ENCODE measurements at places on chromosomes 12 and 14. TPM values are rescaled to one million over a fixed set of nuclear protein-coding genes. Genes with fewer than 3 reads are reported as not detected.

SERPINA1 gene
- 1.1 TPM for total RNA-seq

PTGER2 gene
- total RNA-seq = 3.8 TPM

FGF6 gene
- total RNA-seq = not detected

P2RX2 gene
- not detected for total RNA-seq

KRT2 gene
- 0.03 TPM for total RNA-seq

CCDC59 gene
- total RNA-seq = 68.6 TPM

LRRK2 gene
- 1.5 TPM for total RNA-seq

CCDC38 gene
- total RNA-seq = 0.09 TPM

NFATC4 gene
- 0.07 TPM for total RNA-seq

GLI1 gene
- 4.8 TPM for total RNA-seq

SLC16A7 gene
- 0.10 TPM for total RNA-seq
